ENCODE measurements at places on chromosomes 5 and 9.

DNA sequence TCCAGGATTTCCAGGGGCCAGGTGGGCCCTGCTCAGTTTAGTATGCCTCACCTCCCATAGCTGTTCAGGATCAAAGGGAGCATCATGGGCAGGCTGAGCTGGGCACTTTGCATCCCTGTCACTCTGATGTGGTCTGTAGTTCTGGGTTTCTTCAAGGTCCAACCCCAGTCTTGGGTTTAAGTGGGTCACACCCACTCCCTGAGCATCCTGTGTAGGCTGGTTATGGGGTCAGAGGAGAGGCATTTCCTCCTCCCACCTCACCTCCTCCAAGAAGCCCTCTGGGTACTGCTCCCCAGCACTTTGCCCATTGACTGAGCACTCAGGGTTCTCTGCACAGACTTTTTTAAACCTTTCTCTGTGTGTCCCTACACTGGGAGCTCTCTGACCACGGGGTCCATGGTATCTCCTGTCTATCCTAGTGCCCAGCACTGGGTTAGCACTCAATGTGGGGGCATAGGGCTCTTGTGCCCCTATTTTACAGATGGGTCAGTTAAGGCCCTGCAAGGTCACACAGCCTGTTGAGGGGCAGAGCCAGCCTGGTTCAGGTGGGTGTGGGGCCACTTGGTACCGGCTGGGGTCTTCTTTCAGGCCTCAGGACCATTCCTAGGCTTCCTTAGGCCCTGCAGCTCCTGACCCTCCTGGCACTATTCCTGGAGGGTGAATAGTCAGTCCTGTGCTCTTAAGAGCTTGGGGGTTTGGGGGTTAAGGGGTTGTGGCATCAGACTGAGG lies 19.0 kb downstream of the CXXC5 start:
- DNase-seq: no peak

DNA sequence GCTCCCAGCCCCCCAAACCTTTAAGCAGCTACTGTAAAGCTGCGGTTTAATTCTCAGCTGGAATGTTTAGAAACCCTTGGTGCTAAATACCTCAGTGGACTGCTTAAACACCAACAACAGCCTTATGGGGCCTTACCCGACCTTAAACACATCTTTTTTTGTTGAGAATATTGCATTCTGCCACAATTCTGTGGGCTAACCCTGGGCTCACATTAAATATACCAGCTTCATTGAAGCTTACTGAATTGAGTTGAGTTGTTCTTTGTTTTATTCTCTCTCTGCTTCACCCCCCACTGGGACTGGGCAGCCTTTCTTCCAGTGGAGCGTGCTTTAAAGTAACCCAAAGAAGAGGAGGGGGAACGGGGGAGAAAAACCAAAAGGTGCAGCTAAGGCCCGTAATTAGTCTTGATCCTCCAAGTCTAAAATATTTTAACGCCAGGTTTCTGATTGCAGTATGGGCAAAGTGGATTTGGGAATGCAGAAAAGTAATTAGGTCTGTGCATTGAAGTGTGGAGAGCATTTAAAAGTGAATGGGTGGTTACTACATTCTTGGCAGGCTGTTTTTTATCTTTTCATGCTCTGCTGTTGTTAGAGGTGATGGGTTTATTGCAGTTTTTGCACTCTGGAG lies 281.2 kb downstream of the NR2F1-AS1 start:
- DNase-seq: no peak

DNA sequence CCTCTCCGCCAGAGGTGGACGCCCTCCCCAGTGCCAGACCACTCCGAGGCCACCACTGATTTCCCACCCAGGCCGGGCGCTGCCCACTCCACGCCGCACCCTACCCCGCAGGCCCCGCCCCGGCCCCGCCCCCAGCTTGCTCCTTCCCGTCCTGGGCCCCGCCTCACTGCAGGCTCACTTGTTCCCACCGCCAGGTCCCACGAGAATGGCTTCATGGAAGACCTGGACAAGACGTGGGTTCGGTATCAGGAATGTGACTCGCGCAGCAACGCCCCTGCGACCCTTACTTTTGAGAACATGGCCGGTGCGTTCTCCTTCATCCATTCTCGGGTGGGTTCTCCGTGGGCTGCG lies 6.5 kb downstream of the LRRC26 start:
- DNase-seq: no peak

- DNase-seq: no peak
Observed at GRCh38 chr9:31153250-31153840, 1231.1 kb upstream of the ACO1 start.
